ENCODE measurements at places on chromosomes 7 and 10.

DNA sequence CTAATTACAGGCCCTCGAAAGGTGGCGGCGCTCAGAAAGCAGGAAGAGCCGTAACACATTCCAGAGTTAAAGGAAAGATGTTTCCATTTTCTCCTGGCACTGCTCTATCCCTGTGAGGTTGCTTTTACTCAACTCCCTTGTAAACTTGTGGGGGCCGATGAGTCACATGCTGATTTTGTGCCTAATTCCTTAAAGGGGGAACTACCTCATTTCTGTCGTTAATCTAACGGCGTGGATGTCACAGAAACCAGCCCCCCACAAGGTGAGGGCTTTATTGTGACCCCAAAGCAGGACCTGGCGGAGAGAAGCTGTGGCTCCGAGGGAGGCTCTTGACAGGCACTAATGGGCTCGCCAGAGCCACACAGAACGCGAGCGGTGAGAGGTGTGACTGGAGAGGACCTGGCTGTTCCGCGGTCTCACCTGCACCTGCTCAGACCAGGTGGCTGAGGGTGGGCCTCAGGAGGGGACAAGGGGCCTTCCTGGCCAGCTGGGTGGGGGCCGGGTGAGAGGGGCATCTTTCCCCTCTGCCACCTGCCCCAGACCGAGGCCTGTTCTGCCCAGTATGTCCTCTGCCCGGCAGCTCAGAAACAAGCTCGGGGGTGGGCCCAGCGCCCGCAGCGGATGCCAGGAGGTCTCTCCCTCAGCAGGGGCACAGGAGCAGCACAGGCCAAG is 50.9 kb downstream of the CALML3 start:
- no peak for DNase-seq

GRCh38 chr10:97868134-97868685 is 18.6 kb downstream of the GOLGA7B start:
- no peak for DNase-seq

DNA sequence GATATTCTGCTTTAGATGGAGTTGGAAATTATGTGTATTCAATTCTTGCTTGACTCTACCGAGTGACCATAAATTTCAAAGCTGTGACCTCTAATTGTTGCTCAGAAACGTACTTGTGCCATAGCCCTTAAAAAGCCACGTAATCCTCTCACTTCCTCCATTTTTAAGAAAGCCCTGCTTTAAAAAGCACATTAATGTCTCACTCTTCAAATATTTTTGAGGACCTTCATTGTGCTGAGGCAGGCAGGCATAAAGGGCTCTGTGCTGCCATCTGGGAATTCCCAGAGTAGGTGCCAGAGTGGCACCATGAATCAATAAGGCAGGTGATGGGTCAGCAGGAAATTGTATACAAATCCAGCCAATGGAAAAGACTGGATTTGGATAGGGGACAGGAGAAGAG is 97.7 kb upstream of the FAM204A start:
- DNase-seq: no peak

DNA sequence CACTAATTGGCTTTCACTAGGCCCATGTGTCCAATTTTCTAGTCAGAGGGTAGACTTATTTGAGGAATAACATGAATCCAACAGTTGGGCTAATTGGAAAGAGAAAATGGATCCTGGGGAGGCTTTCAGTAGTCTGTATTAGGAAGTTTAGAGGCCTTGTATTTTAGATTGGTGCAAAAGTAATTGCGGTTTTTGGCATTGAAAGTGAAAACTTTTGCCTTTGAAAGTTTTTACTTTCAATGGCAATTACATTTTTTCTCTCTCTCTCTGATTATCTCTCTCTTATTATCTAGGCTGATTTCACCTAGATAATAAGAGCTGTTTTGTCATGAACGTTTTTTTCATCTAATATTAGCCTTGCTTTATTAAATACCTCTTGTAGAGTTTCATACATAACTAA is 981.7 kb downstream of the REEP3 start:
- DNase-seq: no peak

DNA sequence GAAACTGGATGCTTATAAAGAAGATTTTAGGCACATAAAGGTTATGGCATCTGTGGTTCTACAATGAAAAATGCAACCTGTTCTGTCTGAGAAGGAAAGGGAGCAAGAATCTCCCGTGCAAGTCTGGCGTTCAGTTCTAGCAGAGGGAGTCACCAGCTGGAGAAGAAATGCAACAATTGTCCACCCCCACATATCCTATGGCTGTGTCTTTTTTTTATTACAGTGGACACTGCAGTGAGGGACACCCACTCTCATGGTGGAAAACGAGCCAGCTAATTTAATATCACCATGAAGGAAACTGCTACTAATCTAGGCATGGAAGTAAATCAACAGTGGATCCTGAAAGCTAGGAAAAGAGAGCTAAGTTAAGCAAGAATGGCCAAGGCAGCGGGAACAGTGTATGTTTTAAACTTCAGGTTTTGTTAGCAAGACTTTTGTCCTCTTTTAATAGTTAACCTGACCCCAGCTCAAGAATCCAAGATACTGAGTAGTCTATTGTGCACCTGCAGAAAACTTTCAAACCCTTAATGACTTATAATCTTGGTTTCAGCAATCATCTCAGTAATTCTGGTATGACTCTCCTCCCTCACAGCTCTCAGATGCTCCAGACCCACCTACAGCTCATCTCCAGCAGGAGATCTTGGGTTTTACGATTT is 149.3 kb downstream of the FGFR2 start:
- no peak for DNase-seq

DNA sequence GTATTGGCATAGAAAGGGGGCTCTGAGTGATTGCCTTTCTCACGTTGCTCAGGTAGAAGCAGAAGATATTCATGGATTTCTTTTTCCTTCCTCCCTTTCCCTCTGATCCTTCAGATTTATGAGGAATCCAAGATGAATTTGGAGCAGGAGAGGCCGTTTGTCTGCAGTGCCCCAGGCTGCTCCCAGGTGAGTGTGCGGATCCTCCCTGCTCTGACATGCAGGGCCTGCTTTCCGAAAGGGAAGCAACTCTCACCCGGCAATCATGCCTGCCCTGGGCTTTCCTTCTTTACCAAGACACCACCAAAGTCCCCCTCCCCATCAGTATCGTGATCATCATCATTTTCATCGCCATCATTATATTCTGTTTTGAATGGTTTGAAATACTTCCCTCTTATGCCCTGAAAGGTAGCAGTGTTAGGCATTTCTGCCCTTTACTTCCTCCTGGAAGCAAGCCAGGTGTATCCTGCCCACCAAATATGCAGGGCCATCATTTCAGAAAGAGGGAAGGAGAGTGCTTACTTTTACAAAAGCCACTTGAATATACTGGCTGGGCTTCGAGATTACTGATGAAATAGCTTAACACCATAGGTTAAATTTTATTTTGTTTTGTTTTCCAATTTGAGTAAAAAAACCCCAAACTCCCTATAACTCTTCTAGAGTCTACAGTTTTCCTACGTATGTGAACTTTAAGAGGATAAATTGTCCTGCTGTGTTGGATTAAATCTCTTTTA is 75.9 kb downstream of the CREB5 start:
- no peak for DNase-seq

- no peak for DNase-seq
These were observed 228.5 kb downstream of the BBS9 start for GRCh38 chr7:33357846-33358245.

DNA sequence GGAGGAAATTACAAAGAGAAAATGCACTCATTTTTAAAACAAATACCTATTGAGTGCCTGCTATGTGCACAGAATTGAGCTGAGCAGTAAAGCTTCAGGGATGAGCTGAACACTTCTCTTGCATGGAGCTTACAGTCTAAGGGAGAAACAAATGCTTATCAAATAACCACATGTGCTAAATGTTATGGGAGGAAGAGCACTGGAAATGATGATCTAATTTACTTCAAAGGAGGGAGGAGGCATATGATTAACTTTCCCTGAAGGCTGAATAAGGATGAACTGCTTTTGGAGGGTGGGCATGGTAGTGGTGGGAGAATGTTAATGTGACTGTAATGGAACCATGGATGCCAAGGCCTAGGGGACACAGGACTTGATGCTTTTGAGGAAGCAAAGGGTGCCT is 168.2 kb downstream of the POU6F2 start:
- no peak for DNase-seq

DNA sequence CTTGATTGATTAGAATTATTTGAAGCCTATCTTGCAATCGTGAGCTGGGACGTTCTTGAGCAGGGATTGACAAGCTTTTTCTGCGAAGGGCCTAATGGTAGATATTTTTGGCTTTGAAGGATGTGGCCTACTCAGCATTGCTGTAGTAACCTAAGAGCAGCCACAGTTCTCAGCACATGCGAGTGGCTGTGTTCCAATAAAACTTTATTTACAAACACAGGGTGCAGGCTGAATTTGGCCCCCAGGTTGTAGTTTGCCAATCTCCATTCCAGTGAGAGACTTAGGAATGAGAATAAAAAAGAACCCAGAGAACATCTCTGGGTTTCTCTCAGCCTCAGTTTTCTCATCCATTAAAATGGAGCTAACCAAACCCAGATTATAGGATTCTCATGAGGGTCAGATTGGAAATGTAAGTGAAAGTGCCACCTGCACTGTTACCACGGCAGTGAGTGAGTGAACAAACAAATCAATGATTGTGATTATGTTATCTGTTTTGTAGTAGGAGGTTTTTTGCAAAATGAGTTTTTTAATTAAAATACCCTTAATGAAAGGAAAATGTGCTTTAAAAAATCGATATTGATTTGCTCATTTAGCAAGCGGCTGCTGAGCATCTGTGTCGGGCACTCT is 664.0 kb downstream of the SDK1 start:
- no peak for DNase-seq

- no peak for DNase-seq
These were observed 140.5 kb downstream of the PRKAG2 start for GRCh38 chr7:151736403-151736909.

DNA sequence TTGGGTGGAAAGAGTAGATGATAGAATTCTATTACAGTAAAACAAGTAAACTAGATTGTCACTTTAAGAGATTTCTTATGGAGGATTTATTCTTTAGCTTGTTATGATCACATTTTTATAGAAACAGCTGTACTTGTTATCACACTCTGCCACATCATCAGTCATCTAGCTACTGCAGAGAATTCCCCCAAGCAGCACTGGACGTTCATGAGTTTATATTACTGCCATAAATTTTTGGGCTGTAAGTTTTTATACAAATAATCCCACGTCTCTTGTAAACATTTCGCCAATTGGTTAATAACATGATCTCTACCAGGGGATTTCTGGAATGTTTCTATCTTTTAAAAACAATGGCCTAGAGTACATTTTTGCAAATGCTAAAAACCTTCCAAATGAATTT is 238.8 kb downstream of the POLR1F start:
- DNase-seq: no peak

DNA sequence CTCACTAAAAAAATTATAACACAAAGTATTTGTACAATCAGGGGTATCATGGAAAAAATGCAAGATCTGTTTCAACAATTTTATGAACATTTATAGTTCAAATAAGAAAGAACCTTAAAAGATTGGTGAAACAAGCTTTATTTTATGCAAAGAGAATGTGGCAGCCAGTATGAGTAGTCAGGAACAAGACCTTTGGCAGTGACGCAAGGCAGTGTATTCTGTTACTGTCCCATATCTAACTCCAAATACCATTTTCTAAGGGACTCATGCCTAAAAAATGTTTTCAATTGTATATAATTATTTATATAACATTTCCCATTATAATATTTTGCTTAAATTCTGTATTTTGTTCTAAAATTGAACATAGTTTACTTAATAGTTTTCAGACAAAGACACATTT is 19.1 kb upstream of the FAM53B start:
- DNase-seq: no peak

GRCh38 chr10:126536656-126537055 is 133.8 kb downstream of the C10orf90 start:
- DNase-seq: no peak

GRCh38 chr7:44621034-44621749 is 14.8 kb downstream of the OGDH start:
- DNase-seq: no peak

GRCh38 chr7:135970682-135971365 is 6.3 kb downstream of the MTPN start:
- DNase-seq: no peak

GRCh38 chr7:103148131-103148993 is 537 bp downstream of the NAPEPLD start:
- no peak for DNase-seq

DNA sequence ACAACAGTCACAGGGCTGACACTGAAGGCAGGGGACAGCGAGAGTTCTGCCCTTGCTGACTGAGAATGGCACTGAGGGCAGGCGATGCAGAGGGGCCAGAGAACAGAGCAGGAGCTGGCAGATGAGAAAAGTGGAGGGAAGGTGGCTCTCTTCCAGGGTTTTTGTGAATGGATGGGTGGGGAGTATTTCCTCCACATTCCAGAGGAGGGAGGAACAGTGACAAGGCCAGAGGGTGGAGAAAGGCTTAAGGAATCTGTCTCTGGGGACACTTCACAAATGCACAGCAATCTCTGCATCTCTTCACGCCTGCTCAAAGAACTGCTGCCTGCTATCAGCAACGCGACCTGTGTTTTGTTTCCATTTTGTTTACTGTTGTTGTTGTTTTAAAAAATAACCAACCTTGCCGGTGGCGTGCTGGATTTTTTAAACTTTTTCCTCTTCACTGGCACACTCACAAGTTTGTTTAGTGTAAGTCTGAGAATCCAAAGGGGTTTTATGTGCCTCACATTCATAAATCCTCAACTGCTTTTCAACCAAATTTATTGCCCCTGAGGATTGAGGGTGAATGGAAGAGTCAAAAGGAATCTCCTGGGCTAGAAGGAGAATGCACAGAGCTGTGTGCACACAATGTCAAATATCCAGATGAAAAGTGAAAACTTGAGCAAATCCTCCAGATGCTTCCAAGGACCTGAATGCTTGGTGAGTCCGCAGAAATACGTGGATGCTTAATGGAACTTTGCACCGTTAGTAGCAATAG is 129.3 kb downstream of the GLI3 start:
- no peak for DNase-seq

- no peak for DNase-seq
These were observed 107.7 kb upstream of the BTBD16 start for GRCh38 chr10:122163174-122164022.

DNA sequence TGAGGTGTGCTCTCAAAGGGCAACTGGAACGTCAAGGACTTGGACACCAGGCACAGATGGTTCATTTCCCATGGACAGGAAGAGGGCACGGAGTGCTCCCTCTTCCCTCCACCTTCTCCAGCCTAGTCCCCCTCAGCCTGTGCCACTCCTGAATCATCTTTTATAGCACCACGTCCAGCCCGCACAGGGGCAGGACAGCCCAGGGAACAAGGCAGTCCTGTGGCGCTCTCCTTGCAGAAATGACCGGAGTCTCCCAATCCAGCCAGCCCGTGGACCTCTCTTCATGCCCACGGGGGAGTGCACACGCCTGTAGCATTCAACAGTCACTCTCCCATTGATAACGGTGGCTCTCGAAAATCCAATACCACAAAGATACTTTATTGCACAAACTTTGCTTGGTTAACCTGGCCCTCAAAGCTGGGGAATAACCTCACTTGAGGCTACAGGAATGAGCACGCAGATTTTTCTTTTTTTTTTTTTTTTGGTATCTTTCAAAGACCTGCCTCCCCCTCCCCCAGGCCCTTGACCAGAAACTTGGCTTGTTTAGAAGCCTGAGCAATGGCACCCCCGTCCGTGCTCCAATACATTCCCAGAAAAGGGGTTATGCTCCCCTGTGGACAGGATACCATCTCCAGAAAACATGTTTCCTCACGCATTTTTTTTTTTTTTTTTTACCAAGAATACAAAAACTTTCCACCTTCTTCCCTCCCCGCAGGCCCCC is 733 bp downstream of the PRKCQ start:
- DNase-seq: no peak

GRCh38 chr7:141522657-141523342 is 28.4 kb upstream of the AGK start:
- no peak for DNase-seq
